CD8-positive, alpha-beta memory T cell (primary cell): ENCODE measurements at places on chromosomes 2 and 18. TPM values are rescaled to one million over a fixed set of nuclear protein-coding genes. Genes with fewer than 3 reads are reported as not detected.

Gene ALPI
- total RNA-seq: not detected

Gene PJVK
- total RNA-seq: 1.9 TPM

Gene VWC2L
- total RNA-seq: not detected

Gene ANKRD30BL
- not detected for total RNA-seq

Gene NETO1
- total RNA-seq: not detected

Gene GLI2
- total RNA-seq: not detected

Gene WDR75
- 95.3 TPM for total RNA-seq

Gene SERPINB2
- 1.7 TPM for total RNA-seq

Gene RAD51AP2
- total RNA-seq: not detected

Gene GULP1
- total RNA-seq: not detected

Gene PUM2
- 120 TPM for total RNA-seq

Gene GDF7
- total RNA-seq: not detected

- DNase-seq: no peak
Observed at GRCh38 chr18:37407571-37407970, 158.0 kb downstream of the CELF4 start.

DNA sequence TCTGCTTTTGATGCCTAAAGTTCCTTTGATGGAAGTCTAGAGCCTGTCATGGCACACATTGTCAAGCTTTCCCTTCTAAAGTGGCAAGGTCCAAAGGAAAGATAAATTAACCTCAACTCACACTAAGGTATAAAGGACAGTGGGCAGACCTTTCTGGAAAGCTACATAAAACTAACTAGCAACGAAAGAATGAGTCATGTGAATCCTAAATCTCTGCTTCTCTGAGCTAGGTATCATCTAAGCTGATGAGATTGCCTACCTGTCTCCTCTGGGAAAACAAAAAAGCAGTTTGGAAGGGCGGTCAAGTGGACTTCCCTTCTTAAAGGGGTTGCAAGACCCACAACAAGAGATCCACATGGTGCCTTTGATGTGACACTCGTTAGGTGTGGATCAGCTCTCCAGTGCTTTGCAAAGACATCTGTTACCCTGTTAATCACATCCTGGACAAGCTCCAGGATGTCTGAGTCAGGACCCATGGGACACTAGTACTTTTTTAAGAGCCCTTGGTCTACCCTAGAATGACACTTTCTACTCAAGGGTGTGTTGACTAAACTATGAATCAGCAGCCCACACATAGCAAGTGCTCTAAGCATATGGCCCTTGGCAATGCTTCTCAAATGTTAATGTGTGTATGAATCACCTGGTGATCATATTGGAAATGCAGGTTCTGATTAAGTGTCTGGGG, 173.5 kb downstream of the ALK start:
- no peak for DNase-seq

GRCh38 chr2:183024339-183025095, 13.7 kb downstream of the NCKAP1 start:
- no peak for DNase-seq

GRCh38 chr2:233758849-233759248, 1.2 kb upstream of the UGT1A1 start:
- no peak for DNase-seq

- no peak for DNase-seq
Observed at GRCh38 chr18:45280481-45281276, 334.6 kb upstream of the SLC14A2 start.

DNA sequence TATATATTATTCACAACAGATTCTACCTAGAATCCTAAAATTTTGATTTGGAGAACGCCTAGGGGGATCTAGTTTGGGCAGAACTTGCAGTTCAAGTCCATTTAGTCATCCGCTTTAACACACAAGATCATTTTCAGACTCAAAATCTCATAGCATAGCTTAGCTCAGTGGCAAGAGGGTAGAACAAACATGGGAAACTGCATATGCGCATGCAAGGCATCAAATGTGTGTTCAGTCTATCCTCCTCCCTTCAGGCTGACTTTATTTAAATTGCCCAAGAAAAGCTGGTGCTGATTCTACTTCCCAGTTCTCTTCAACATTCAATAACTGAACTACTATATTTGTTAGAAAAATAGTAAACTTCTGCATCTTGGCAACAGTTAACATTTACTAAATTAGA, 79.6 kb upstream of the NRXN1 start:
- no peak for DNase-seq

- DNase-seq: no peak
Observed at GRCh38 chr18:9741793-9742523, 33.9 kb downstream of the RAB31 start.

GRCh38 chr2:160621748-160622147, 128.1 kb upstream of the RBMS1 start:
- DNase-seq: no peak

- DNase-seq: no peak
Observed at GRCh38 chr2:177400337-177400923, 7.9 kb downstream of the AGPS start.

DNA sequence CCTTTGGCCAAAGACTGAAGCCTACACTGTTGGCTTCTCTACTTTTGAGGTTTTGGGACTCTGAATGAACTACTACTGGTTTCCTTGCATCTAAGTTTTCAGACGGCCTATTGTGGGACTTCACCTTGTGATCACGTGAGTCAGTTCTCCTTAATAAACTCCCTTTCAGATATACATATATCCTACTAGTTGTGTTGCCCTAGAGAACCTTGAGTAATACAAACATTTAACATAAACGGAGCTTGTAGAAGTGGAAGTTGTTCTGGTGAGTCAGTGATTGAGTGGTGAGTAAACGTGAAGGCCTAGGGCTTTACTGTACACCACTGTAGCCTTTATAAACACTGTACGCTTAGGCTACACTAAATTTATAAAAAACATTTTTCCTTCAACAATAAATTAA, 107.2 kb upstream of the CDH2 start:
- no peak for DNase-seq

GRCh38 chr2:5140347-5140746, 551.8 kb upstream of the SOX11 start:
- DNase-seq: no peak

- no peak for DNase-seq
Observed at GRCh38 chr2:240473211-240473610, 37.7 kb downstream of the GPC1 start.

DNA sequence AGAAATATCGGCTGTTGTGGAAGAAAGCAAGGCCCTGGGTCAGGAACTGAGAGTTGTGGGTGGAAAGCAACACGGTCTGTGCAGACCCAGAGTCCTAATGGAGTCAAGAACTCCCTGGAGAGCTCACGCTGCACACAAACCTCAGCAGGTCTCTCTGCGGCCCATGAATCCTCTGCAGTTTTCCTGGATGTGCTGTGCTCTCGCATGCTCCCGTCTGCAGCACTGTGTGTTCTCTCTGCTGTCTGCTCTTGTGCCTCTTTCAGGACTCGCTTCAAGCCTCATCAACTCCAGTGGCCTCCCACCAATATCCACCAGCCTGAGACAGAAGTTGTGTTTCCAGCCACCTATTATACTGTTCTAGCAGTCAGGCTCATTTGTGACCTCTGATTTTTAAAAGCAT, 24.3 kb downstream of the RNU4ATAC start:
- DNase-seq: no peak

DNA sequence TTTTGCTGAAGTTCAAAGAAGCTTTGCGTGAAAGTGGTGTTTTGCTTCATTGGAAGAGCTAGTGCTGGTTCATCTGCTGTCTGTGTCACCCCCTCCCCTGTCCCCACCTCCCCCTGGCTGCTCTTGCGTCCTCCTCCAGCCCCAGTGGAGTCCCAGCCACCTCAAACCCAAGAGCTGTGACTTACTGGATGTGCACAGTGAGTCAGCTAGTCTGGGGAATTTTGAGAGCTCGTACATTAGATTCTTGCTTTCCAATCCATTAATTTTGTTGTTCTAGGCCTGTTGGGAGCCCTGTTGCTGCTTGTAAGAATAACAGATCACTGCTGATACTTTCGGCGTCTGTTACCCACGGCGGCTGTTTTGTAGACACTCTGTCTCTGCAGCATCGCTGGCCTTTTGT, 412.1 kb downstream of the TSN start:
- no peak for DNase-seq

DNA sequence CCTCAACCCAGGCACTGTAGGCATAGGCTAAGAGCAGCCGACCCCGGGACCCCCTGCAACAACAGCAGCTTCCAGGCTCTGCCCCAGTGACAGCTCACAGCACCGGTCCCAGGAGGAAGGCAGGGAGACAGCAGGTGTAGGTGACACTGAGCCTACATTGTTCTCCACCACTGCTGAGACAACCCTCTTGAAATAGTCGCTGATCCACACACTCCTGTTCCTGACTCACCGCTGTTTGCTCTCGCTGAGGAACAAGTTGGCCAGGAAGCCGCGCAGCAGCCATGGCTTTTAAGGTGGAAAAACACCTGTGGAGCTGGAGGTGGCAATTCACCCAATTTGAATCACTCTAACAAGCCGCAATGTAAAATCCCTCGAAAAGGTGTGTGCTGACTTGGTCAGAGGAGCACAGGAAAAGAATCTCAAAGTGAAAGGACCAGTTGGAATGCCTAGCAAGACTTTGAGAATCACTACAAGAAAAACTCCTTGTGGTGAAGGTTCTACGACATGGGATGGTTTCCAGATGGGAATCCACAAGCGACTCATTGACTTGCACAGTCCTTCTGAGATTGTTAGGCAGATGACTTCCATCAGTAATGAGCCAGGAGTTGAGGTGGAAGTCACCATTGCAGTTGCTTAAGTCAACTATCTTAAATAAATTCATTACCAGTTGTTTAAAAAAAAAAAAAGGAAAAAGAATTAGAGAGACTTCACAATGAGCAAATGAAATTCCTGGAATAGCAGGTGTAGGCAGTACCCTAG, 167.5 kb downstream of the ARL4C start:
- DNase-seq: no peak

- DNase-seq: no peak
Observed at GRCh38 chr2:7841751-7842150, 840.1 kb upstream of the ID2 start.

DNA sequence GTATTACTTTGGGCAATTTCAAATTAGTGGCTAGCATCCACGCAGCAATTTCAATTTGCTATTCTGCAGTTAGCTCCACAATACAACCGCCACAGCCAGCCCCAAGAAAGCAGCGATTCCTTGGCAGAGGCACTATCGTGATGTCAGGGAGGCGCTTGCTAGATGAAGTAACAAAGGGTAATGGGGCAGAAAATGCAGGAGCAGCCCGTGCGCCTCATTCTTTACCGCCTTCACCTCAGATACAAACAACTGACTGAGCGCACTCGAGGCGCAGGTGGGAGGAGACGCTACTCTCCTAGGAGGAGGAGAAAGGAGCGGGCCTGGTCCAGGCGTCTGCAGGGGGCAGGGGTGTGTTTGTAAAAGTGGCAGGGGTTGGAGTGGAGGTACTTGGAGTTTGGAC, 76.9 kb upstream of the ASB18 start:
- no peak for DNase-seq

GRCh38 chr2:19845323-19845920, 56.4 kb downstream of the TTC32 start:
- DNase-seq: no peak

DNA sequence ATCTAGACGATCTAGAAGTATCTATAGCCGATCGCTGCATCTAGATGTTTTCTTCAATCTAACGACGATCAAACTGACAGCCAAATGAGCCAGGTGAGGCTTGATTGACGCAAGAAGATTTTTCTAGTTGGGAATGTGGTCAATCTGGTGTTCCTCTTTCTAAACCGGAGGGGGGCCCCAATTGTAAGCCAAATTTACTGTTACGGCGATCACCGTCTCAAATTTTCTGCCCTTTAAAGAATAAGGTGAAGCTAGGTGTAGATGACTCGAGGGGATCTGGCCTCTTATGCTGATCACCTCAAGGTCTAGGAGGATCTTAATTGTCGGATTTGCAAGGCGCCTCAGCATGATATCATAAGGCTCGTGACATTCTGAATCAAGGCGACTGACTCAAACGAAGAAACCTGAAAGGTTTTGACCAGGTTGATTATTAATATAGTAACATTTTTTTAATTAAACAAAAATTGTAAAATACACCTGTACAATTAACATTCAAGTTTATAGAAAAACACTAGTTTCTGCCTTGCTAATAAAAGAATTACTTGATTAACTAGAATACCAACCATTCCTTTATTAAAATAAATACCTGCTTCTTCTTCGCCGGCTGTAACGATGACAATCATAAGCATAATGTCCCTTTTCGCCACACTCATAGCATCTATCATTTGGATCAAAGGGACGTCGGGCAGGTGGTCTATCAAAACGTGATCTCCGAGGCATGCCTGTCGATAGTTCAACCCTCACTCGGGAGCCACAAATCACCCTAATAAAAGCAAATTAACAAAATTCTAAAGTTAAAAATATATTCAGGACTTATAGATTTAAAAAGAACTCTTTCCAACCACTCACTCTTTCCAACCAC, 2.0 kb downstream of the SRSF7 start:
- DNase-seq: no peak

GRCh38 chr18:2881088-2881839, 34.5 kb downstream of the EMILIN2 start:
- no peak for DNase-seq

DNA sequence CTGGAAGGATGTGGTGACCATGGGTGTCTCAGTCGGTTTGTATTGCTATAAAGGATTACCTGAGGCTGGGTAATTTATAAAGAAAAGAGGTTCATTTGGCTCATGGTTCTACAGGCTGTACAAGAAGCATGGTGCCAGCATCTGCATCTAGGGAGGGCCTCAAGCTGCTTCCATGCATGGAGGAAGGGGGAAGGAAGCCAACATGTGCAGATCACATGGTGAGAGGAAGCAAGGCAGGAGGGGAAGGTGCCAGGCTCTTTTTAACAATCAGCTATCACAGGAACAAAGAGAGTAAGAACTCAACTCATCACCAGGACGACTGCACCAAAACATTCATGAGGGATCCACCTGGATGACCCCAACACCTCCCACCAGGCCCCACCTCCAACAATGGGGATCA, 209.4 kb downstream of the CDH20 start:
- no peak for DNase-seq

DNA sequence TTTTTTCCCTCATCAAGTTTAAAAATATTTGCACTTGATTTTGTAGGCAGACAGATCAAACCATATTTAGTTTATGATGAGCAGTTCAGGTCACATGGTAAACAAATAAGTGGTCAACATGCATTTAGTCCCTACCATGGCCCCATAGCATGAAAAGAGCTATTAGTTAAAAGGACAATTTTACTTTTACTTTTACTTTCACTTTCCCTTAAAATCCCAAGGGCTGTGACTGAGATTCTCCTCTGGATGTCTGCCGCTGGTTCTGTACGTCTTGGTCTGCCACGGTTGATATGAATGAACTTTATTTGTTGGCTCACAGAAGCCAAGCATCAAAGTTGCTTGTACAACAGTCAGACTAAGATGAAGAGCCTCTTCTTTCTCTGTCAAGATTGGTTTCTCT, 626.2 kb upstream of the CDH7 start:
- no peak for DNase-seq

- DNase-seq: no peak
Observed at GRCh38 chr2:151150331-151151320, 111.0 kb downstream of the RBM43 start.

DNA sequence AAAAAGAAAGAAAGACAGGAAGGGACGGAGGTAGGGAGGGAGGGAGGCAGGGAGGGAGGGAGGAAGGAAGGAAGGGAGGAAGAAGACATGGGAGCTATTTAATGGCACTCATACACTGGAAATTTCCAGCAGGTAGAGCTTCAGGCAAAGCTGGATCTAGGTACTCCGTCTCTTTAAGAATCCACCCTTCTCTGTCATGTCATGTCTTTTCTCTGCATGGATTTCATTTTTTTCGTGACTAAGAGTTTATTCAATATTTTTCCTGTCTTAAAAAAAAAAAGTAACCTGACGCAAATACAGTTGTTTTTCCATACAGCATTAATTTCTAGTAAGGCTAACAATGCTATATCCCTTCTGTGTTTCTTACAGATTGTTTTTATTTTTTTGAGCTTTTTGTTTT, 56.3 kb upstream of the MCFD2 start:
- DNase-seq: no peak

GRCh38 chr2:197176522-197176921, 134.1 kb downstream of the ANKRD44 start:
- no peak for DNase-seq
